AG08396 (cell line): ENCODE measurements at places on chromosomes 7 and 10.
A peak's percentile ranks its signal among the peaks of the same experiment; 100 is the strongest.

DNA sequence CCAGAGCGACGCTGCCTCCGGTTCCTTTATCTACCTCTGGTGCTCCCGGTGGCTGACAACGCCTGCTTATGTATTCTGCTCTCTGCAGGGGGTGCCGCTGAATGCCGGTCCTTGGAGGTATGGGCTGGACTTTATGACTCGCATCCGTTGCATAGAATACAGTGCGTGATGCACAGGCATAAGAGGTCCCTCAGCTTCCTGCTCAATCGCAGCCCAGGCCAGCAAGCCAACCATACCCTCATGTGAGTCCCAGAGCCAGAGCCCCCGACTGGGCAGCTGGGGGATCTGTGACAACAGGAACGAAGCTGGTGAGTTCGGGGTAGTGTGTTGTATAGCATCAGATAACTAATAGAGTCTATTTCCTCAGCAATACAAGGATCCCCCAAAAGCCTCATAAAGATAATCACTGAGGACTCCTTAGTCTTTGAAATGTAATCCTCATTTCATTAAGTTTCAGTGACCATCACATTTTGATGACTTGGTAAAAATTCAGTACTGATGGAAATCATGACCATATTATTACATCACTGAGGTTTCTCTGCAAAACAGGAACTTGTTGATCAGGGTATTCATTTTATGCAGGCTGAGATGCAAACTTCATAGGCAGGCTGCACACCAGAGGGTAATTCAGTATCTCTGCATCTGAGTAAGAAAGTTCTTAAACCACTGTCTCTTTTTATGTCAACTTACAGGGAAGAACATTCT lies 607.8 kb downstream of the PTPRN2 start:
- DNase-seq = no peak

GRCh38 chr10:49191349-49191748 lies 3.2 kb upstream of the TMEM273 start:
- no peak for DNase-seq

DNA sequence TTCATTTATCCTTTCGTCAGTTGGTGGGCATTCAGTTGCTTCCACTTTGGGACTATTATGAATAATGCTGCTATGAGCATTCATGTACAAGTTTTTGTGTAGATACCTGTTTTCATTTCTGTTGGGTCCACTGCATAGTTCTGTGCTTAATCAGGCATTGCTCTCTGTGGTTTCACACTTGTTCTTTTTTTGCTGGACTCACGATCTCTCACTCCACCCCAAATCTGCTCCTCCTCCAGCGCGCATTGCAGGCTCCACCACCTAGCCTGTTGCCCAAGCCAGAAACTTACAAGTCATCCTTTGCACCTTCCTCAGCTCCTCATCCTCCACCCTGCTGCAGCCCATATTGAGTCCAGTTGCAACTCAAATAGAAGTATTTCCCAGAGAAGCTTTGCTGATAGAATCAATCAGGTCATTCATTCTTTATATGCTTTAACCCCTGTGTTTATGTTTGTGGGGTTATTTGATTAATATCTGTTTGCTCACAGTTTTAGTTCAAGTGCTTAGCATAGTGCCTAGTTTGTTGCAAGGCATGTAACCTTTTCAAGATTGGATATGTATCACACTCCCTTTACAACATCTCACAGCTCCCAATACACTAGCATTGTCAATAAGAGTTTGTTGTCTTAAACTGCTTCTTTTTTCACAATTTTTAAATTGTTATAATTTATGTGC lies 16.6 kb upstream of the AFAP1L2 start:
- DNase-seq = no peak

GRCh38 chr7:72265071-72265904 lies 146.8 kb downstream of the CALN1 start:
- no peak for DNase-seq

- DNase-seq = no peak
Measured at GRCh38 chr10:126803394-126803793, 101.8 kb upstream of the DOCK1 start.

GRCh38 chr7:26645121-26645520 lies 219.3 kb downstream of the SKAP2 start:
- DNase-seq = no peak

- no peak for DNase-seq
Measured at GRCh38 chr7:51455513-51455912, 138.9 kb upstream of the COBL start.

DNA sequence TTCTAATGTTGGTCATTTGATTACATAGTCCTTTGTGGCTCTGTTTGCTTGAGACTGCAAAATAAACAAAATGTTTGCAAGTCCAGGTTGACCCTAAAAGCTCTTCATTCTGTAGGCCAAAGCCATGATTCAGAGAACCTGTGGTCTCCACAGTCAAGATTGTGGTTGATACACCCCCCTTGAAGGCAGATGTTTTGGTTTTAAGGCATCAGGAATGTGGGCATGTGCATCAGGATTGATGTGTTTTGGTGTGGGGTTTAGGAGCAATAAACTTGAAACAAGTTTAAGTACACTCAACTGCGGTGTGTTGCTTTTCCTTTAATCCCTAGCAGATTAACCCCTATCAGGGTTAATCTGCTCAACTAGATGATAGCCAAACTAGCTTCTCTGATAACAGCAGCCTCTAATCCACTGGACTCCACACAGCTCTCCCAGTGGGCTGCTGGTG lies 379.1 kb upstream of the GALNT17 start:
- DNase-seq = peak; percentile 30

DNA sequence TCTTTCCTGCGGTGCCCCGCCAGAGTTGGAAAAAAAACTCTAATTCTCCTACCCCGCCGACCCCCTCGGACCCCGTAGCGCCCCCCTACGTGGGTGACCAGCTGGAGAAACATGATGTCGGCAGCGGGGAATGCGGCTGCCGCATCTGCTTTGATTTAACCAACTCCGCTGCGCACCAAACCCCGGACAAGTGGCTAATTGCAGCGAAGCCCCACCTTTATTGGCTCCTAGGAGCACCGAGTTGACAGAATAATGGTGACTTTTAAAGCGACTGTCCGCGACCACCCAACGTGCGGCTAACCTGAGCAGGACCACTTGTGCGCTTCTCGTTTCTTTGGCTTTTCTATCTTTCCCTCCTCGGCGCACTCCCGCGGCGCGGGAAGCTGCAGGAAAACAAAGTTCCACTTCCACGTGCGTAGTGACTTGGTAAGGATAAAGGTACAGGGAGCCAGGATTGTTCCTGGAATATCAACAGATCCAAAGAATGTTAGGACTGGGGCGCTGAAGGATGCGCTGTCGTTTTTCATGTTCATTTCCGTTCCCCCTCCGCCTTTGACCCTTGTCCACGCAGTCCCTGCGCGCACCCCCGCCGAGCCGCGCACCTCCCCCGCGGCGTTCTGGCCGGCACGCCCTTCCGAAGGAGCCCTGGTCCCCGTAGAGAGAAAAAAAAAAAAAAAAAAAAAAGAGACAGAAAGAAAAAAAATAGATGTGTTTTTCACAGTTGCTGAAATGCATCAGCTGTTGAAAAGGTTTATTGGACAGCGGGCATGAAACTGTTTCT lies 1.4 kb downstream of the WNT16 start:
- DNase-seq = peak; percentile 52

GRCh38 chr7:36781011-36781738 lies 56.9 kb upstream of the AOAH start:
- DNase-seq = no peak

GRCh38 chr10:66455304-66455703 lies 470.5 kb upstream of the LRRTM3 start:
- DNase-seq = no peak

GRCh38 chr10:100847440-100847839 lies 65.3 kb upstream of the SLF2 start:
- DNase-seq = no peak

- no peak for DNase-seq
Measured at GRCh38 chr7:30543813-30544525, 39.3 kb upstream of the GGCT start.

GRCh38 chr10:11209830-11210181 lies 192.1 kb downstream of the CELF2 start:
- no peak for DNase-seq

DNA sequence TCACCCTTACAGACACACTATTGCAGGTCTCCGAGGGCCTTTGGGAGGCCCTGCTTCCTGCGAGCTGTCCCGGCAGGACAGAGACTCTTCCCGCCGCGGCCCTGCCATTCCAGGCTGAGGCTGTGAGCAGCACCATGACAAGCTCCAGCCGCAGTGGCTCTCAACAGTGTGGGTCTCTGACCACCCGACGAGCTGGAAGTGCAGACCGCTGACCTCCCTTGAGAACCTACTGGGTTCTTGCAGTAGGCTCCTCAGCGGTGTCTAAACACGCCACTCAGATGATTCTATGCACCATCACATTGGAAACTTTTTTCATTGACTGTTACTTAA lies 303.4 kb downstream of the WDR37 start:
- no peak for DNase-seq

DNA sequence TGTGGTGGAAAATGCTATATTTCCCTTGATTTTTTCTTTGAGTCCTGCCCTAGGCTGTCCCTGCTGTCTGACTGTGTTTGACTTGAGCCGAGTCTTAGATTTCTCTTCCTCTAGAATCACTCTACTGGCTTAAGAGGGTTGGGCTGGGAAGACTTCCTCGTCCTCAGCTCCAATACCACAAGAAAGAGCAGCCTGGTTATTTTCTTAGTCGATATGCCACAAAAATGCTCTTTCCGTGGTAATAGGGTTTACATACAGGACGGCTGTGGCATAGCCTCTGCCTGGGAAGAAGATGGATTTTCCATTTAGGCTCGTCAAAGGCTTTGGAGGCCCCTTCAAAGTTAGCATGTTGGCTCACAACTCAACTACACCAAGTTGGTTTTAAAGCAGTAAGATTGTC lies 212.0 kb upstream of the IGFBP3 start:
- no peak for DNase-seq

- DNase-seq = no peak
Measured at GRCh38 chr10:95783741-95784140, 27.8 kb downstream of the ENTPD1 start.

GRCh38 chr10:132370426-132371340 lies 26.3 kb upstream of the PWWP2B start:
- no peak for DNase-seq

DNA sequence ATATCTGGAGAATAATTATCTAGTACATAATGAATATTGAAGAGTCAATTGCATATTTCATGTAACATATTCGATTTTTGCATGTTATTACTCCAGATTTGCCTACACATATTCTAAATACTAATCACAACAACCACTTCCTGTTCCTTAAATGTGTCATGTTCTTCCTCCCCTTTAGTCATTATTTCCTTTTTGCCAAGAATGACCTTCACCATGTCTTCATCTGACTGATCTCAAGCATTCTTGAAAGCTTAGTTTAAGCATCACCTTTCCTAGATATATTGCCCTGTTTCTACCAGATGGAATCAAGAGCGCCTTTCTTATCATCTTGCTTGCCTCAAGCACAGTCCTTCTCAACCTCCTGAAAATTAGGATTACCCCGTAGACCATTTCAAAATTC lies 23.5 kb upstream of the MEOX2 start:
- DNase-seq = no peak

GRCh38 chr7:88826222-88826621 lies 30.7 kb upstream of the TEX47 start:
- DNase-seq = no peak

DNA sequence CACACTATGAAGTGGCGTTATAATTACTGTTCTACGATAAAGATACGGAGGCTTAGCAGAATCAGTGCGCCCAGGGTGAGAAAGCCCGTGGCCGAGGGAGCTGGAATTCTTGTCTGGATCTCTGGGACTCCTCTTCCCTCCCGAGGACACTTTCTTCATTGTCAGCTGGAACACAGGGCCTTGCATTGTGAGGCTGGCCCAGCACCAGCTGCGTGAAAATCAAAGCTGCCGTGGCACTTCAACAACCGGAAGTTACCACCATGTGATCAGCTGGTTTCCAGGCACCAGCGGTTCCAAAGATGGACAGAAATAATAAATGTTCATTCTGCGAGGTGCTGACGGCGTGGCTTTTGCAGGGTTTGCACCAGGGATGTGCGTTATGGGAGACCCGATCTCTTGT lies 234.0 kb upstream of the PITRM1 start:
- no peak for DNase-seq

- no peak for DNase-seq
Measured at GRCh38 chr10:69959911-69960310, 92.7 kb upstream of the MACROH2A2 start.

- peak; percentile 59 for DNase-seq
Measured at GRCh38 chr10:17113889-17114540, 15.6 kb downstream of the CUBN start.

DNA sequence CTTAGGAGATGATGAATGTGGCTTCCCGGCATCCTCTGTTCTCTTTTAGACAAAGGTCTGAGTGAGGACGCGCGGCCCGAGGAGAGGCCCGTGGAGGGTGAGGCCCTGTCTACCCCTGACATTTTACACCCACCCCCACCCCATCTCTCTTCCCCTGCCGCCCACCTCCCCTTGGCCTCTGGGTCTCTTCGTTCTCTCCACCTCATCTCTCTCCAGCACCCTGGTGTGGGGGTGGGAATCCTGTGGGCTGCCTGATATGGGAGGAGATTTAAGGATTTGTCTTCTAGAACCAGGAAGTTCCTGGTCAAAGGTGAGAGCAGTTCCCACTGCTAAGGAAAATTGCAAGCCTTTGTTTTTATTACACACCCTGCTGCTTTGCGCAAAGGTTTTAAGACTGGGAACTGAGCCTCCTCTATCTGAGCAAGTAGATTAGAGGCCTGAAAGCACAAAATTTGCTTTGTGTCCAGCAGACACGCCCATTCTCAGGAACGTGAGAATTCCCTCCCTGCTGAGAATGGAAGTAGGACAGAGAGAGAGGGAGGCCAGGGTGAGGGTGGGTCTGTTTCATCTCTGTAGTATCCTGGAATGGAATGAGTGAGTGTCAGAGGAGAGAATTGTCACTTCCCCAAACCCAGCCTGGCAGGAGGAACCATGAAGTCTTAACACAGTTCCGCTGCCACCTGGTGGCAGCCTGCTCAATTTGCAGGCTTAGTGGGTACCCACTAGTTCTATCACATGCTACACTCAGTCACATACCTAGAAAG lies 91.2 kb downstream of the GTF2IRD1 start:
- DNase-seq = peak; percentile 63

GRCh38 chr7:147833557-147833956 lies 757.0 kb upstream of the C7orf33 start:
- DNase-seq = no peak

GRCh38 chr7:138679793-138680192 lies 21.4 kb downstream of the SVOPL start:
- no peak for DNase-seq

DNA sequence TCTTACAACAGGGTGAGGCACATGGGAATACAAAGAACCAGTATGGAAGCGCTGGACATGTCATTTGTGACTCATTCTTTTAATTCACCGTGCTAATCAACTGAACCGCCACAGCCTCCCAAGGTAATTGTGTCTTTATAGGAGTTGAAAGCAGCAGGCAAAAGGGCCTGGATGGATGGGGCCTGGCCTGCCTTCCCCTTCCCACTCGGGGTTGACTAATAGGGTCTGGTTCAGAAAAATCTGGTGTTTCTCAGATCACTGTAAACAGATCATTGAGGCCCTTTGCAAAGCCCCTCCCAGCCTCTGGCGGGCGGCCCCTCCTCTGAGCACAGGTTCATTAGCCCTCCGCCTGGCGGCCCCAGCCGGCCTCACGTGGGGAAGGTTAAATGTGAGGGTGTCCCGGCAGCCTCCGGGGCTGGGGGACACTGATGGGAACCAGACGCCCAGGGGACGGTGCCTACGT lies 100.8 kb downstream of the EBF3 start:
- DNase-seq = no peak
